ENCODE measurements at places on chromosomes 1 and 21.

DNA sequence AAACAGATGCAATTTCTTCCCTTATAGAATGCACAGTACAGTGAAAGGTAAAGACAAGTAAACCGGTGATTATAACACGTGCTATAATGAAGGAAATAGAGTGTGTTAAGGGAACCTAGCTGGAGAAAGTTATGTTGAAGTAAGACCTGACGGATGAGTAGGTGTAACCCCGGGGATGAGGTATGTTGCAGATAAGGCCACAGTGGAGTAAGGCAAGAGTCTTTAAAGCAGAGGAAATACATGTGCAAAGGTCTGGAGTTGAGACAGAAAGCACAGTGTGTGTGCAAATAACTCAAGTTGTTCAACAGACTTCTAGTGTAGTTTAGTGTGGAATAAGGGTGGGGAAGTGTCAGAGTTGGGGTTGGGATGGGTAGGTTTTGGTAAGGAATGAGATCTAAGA, 2.9 kb downstream of the DBT start:
- DNase-seq, result no peak

DNA sequence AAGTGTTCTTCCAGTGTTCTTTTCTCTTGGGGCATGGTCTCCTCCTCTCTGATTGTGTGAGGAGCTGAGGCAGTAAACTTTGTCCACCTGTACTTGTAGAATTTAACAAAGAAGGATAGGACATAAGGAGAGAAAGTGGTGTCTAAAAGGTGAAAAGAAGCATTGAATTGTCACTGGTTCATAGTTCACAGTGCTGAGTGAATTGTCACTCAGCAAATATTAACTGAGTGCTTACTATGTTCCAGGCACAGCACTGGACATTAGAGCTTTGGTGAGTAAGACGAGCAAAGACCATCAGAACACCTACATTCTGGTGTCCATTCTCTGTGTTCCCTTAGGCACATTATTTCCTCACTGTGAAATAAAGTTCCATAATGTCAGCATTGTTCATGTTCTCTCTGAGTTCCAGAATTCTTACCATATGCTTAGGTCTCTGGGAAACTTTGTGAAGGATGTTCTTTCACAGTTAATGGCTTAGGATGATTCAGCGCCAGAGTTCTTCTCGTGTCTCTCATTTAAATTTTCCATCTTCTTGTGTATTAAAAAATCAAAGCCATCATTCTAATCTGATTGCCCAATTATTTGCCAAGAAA, 156.8 kb upstream of the HOOK1 start:
- no peak for DNase-seq

GRCh38 chr1:202129453-202130296, 7.0 kb downstream of the GPR37L1 start:
- no peak for DNase-seq

- DNase-seq, result no peak
Measured at GRCh38 chr1:17023573-17023972, 11.8 kb upstream of the ATP13A2 start.

DNA sequence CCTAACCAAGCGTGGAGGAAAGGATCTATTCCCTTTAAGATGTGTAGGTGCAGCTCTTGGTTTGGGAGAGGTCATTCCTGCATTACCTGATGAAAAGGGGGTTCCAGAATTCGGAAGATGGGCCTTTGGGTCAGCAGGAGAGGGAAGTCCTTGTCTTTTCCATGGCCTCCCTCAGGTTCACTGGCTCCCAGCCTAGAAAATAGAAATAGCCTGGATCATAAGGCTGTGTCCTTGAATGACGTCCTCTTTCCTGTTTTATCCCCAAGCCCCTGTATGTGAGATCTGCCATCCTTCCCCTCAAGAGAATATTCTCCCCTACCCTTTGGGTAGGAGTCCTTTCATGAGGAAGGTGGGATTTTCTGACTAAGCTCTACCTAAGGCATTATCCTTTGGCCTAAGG, 14.5 kb upstream of the RPS8 start:
- no peak for DNase-seq

- DNase-seq, result no peak
Measured at GRCh38 chr1:150808846-150809245, 786 bp upstream of the CTSK start.

- DNase-seq, result no peak
Measured at GRCh38 chr1:89873770-89874169, 52.9 kb downstream of the LRRC8D start.

DNA sequence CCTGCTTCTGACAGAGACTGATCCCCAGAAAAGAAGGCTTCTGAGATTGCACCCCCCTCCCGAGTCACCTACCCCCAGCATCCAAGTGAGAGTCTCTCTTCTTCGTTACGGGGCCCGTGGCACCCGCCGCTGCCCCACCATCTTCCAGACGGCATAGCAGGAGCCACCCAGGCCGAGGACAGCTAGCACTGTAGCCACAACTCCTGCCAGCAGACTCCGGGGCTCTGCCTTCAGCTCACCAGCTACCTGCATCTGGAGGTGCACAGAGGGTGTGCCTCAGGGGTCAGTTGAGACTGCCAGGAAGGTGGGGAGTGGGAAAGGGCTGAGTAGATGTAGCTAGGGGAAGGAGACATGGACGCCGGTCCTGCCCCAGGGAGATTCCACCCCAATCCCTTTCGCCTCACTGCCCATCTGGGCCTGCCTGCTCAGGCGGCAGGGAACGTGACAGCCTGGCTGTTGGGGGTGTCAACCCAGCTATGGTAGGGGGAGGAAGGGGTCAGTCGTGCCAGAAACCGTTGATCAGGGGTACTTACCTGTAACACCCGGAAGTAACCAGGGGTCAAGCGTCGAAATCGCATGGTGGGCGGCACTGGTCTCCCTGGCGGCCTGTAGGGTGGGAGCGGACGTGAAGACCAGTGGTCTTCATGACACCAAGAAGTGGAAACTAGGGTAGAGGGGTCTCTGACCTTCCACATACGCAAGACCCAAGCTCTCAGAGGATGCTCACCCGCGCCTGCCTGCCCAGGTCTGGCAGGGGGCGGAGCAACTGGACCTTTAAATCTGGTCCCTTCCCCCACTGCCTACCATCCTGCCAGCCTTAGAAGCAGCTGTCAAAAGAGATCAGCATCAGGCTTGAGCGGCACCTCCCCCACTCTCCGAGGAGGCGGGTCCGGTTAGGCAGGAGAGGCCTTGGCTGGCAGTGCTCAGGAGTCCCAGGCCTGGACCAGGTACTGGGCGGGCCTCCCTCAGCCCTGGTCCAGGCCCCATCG, at the start of gene ZNF593OS:
Gene ZNF593OS, minus strand, starts transcription at position 749 of the 989 bp plus-strand sequence. Its CDS starts 171 bp downstream, at position 578.
- DNase-seq, result no peak

DNA sequence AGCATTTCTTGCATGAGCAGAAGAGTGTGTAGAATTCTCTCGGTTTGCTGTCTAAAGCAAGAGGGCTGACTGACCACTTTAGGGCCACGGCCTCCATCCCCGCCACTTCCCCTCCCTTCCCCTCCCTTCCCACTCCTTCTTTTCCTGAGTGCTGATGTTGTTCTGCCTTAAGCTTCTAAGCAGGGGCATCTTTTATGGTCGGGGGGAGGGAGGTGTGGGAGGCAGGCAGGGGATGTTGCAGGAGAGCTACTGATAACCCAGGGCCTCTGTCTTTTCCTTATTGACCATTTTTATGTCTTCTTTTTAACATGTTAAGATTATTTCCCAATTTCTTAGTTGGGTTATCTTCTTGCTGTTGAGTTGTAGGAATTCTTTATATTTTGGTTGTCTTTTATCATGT, 15.1 kb downstream of the USP25 start:
- no peak for DNase-seq

DNA sequence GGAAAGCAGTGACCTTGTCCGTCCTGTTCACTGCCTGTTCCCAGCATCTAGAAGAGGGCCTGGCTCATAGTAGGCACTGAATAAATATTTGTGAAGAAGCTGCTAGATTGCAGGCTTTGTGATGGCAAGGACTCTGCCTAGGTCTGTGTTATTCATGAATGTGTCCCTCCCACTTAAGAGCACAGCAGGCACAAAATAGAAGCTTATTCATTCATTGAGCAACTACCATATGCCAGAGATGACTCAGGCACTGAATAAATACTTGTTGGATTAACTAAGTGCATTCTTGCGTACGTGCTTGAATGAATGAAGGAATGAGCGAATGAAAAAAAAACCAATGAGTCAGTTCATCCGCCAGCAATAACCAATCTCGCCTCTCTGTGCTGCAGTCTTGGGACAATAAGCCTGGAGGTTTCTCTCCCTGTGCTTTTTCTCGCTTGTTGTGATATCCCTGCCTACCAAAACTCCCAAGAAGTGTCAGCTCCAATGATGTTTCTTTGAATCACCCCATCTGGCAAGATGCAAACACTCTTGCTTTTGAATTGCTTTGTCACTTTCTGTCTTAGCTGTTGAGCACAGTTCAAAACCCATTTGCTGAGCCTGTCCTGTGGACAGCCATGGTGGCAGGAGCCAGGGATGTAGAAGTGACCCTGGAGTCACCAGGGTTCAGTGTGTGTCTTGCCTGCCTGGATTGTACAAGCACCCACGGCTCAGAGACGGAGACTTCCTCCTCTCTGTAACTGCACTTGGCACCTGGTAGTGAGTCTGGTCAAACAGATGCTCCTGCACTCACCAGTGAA, 143.9 kb downstream of the KAZN start:
- no peak for DNase-seq

GRCh38 chr1:7680207-7680954, 90.7 kb upstream of the VAMP3 start:
- DNase-seq, result no peak

DNA sequence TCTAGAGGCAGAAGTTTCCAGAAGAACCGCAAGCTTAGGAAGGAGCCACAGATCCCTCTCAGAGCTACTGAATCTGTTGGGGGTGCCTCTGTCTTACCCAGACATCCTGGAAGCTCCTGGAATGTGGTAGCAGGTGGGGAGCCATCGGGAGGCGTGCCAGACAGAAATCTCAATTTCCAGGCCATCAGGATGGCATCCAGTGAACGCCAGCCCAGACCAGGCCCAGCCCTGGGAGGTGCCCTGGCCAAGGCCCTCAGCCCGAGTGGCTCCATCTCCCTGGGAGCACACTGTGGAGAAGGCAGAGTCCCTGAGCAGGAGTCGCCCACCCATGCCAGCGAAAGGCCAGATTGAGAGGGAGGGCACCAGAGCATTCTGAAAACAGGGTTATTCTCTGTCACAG, 2.5 kb downstream of the ABCA4 start:
- DNase-seq, result no peak

DNA sequence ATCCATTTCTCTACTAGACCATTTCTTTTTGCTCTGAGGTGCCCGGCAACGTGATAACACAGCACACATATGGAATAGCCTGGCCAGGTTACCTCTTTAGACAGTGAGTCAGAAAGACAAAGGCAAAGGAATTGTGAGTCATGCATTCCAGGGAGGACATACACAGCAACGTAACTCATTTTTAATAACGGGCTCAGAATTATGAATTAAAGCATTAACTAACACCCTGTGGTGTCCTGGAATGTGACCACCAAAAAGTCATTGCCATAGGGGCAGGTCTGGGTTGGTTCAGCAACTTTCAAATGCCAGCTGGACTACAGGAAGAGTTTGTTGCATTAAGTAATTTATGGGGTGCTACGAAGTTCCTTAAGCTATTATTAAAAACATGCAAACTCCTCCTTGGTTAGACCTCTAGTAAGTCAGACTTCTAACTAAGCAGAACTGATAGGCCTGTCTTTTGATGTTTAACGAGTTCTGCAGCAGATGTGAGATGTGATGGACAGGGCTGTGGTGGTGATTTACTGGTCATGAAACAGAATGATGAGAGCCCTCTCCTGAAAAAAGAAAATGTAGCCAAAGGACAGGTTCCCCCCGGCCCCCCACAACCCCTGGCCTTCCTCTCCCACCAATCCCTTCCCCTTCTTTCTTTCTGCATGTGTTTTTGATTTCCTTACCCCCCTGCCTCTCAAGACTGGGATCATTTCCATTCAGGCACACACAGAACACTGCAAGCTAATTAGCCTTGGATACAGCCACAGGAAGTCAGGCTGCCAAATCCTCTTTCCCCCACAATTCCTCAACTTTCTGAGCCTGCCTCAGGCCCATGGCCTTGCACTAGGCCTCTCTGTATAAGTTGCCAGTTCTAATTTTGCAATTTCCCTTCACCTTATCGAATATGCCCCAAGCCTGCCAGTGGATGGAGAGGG, 88.9 kb upstream of the HAO2 start:
- no peak for DNase-seq

DNA sequence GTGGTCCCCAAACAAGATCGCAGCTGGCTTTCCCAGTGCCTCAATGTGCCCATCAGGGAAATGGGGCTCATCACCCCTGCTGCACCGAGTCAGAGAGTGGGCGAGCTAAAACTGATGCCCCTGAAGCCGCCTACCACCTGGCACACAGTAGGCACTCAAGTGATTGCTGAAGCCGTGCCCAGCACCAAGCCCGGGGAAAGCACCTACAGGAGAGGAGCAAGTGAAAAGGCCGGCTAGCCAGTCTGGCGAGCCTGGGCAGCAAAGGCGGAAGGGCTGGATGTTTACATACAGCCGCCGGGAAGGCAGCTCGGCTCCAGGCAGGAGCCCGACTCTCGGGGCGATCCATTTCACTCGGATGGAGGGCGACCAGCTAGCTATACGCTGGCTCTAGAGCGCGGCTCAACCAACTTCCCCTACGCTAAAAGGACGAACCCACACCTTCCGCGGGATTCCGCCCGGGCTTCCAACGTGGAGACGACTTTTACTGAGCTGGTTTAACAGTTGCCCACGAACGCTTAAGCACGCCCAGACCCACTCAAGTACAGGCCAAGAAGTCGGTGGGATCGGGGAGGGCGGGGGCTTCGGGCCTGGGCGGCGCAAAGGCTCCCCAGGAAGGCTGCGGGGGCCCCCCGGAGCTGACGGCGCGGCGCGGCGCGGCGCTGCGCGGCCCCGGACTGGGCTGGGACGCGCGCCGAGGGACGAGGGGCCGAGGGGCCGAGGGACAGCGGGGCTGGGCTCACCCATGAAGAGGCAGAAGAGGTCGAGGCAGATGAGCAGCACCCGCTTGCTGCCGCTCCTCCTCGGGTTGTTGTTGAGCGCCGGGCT, 1.0 kb downstream of the PLPP3 start:
- DNase-seq, result no peak

- no peak for DNase-seq
Measured at GRCh38 chr1:1623631-1624442, 8.1 kb upstream of the MMP23B start.

- no peak for DNase-seq
Measured at GRCh38 chr1:174968750-174969244, 30.9 kb upstream of the CACYBP start.

- DNase-seq, result no peak
Measured at GRCh38 chr1:100253552-100253951, 3.9 kb upstream of the DBT start.

DNA sequence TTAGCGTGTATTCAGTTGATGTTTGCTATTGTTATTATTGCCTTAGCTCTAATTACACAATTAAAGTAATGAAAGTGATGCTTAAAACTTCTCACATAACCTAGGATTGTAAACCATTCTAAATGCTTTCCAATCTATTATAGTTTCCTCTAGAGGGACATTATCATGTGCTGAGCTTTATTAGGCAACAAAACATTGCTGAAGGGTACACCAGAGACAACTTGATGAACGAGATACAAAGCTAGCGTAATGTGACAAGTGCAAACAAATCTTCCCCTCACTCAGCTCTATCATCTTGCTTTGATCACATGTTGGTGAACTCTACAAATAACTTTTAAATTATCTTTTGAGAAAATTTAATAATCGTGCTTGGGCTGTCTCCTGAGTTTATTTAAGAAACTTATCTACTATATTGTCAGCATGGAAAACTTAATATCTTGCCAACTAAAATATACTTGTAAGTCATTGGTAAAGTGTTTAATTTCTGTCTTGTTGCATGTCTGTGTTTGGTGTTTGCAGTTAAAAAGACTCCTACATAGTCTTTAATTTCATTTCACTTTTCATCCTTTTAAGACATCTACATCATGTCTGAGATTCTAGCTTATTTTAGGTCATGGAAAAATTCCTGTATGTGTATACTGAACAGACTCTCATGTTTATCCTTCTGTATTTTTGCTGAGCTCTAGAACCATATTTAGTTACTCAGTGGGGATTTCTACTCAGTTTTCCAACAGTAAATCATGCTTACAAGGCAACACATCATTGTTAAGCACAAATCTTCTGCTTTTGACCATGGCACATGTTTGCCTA, 104.2 kb upstream of the ADAMTS5 start:
- DNase-seq, result no peak
